ENCODE measurements at places on chromosomes 6 and 20.

- no peak for DNase-seq
These were observed 16.3 kb upstream of the ADGRG6 start for GRCh38 chr6:142285235-142286087.

DNA sequence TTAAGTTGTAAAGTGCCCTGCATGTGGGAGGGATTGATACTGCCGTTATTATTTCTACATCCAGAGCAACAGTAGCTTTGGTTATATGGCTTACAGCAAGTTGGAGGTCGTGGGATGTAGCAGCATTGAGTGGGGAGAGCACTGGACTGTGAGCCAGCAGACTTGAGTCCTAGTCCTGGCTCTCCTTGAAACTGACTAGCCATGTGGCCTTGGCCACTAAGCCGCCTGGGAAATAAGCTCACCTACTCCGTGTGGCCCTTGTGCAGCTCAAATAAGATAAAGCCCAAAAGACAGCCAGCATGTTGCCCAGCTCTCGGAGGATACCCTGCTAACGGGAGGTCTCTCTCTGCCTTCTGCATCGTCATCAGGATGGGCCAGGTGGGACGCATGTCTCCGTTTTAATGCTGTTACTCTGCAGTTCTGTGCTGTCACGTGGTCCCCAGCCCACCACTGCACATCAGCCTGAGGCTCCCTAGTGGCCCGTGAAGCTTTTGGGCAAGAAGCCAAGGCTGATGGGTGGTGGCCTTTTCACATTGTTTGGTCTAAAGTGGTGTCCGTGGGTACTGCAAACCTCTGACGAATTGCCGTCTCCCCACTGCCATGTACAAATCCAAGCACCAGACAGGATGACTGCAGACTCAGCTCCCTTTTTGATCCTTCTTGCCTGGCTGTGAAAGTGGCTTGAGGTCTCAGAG, 7.9 kb downstream of the EPB41L1 start:
- no peak for DNase-seq

DNA sequence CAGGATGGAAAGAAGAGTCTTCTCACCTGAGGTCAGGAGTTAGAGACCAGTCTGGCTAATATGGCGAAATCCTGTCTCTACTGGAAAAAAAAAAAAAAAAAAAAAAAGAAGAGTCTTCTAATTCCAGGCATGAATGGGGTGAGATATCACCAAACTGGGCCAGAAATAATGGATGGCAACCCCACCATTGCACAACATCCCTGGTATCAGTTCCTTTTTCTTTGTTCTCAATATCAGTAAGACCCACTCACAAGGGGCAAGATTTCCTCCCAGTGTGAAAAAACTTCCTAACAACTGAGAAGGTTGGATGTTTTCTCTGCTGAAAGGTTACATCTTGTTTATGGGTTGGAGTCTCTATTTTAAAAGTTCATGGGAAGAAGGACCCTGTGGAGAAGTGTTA, 23.6 kb upstream of the NR2E1 start:
- DNase-seq: no peak

- DNase-seq: no peak
These were observed 79.5 kb upstream of the PAK5 start for GRCh38 chr20:9918348-9918747.

GRCh38 chr20:23021951-23022350, 13.2 kb upstream of the SSTR4 start:
- DNase-seq: no peak

GRCh38 chr6:43717822-43718221, 30.2 kb upstream of the MRPS18A start:
- no peak for DNase-seq

- DNase-seq: no peak
These were observed 556 bp downstream of the NKX2-4 start for GRCh38 chr20:21396599-21397340.

- DNase-seq: no peak
These were observed 25.3 kb downstream of the MOCS1 start for GRCh38 chr6:39908838-39909583.

DNA sequence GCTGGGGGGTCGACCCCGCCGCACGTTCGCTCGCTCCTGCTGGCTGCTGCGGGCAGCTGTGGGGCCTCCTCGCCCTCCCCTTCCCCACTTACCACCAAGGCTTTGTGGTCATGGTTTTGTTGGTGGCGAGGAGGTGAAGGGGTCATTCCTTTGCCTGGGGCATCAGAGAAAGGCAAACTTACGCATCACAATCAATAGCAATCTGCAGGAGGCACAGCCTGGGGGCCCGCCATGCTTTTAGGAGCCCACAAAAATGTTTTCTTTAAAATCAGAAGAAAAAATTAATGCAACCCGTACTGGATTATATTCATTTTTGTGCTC, 137.0 kb downstream of the IMPG1 start:
- DNase-seq: no peak

GRCh38 chr6:17212546-17213371, 68.4 kb upstream of the RBM24 start:
- no peak for DNase-seq

DNA sequence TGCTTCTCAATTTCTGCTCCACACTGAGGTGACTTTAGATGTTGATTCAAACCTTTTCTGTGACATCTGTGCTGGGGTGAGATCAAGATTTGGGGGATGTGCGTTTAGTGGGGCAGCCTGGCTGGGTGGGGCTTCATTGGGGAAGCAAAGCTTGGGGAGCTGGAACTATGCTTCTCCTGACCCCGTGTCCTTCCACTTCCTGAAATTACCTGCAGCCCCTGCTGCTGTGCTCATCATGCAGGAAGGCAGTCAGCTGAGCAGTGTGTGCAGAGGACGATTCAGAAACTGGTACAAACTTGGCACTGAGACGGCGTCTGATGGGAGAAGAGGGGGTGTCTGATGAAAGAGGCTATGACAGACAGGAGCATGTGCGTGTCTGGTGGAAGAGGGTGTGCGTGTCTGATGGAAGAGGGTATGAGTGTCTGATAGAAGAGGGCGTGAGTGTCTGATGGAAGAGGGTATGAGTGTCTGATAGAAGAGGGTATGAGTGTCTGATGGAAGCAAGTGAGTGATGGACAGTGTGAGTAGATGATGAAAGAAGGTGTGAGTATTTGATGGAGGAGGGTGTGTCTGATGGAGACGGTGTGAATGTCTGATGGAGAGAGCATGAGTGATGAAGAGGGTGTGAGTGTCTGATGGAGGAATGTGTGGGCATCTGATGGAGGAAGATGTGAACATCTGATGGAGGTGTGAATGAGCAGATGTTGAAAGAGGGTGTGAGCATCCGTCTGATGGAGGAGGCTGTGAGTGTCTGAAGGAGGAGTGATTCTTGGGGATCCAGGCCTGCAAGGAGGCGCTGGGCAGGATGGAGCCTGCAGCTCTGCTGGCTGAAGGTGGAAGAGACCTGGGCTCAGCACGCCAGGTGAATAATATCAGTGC, 103.4 kb downstream of the SYCP2 start:
- no peak for DNase-seq

- no peak for DNase-seq
These were observed 2.0 kb downstream of the TMEM181 start for GRCh38 chr6:158561938-158562337.

DNA sequence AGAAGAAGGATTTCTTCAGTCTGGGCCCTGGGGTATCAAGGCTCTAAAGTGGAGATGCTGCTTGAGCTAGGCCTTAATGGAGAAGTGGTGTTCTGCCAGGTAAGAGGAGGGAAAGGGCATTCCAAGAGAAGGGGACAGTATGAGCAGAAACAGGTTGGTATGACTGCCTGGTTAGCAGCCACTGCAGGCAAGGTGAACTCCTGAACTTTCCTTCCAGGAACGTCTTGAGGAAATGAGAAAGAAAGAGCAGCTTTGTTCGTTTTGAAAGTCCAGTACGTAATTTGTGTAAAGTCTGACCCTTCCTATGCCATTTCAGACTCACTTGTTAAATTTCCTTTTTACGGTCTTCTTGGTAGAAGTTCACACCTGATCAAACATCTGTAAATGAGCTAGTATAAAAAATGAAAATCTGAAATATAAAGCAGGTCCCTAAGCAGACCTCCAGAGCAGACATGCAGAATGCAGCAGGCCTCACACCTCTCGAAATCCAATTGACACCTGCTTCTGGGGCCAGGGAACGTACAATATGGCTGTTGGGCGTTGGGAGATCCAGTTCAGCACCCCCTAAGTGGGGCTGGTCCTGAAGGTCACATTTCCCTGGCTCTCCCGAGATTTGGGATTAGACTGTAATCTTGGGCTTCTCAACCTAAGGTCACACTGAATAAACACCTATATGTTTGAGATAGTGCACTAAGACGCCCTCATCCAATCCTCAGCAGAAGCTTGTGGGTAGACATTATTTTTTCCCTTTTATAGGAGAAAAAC, 33.6 kb downstream of the MYLK4 start:
- no peak for DNase-seq

- no peak for DNase-seq
These were observed 46.0 kb upstream of the SRF start for GRCh38 chr6:43125119-43125518.

GRCh38 chr6:1860756-1861348, 251.1 kb downstream of the FOXC1 start:
- DNase-seq: no peak

DNA sequence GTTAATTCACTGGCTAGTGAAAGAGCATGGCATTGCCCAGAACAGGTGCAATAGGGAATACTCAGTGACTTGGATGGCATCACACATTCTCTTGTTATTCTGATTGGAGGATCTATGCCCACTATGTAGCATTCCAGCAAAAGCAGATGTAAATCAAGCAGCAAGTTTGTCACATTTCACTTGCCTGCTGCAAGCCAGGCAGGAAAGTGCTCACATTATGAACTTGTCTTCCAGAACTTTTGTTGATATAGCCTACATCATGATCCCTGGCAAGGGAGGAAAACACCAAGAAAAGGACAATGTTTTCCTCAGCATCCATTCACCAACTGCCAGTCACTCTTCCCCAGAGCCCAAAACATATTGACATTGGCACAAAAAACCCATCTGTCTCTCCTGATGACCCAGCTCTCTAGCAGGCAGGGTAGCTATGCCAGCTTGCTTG, 77.8 kb downstream of the ARHGAP18 start:
- no peak for DNase-seq

DNA sequence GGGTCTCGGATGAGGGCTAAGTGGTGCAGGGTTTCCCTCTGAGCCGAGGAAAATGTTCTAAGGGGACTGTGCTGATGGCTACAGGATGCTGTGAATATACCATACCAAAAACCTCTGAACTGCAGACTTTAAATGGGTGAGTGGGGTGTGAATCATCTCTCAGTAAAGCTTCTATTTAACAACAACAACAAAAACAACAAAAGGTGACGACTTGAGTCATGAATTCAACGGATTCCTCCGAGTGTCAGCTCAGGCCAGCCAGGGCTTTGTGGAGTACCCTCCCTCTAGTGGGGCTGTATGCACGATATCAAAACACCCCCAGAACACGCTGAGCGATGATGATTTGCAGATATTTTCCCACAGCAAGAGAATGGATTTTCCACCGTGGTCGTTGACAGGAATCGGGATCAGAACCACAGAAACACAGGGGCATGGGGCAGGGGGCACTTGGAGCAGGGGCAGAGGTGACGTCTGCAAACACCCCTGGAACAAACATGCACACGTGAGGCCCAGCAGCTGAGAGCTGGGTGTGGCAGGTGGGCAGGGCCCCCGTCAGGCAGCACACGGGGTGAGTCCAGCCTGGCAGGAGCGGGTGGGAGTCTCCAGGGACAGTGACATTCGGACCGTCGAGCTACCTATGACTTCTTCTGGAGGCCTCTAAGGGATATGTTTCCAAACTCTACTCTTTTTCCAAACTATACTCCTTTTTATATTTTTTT, 38.6 kb downstream of the SLC2A4RG start:
- DNase-seq: no peak

GRCh38 chr20:16714751-16715150, 15.1 kb upstream of the SNRPB2 start:
- no peak for DNase-seq

DNA sequence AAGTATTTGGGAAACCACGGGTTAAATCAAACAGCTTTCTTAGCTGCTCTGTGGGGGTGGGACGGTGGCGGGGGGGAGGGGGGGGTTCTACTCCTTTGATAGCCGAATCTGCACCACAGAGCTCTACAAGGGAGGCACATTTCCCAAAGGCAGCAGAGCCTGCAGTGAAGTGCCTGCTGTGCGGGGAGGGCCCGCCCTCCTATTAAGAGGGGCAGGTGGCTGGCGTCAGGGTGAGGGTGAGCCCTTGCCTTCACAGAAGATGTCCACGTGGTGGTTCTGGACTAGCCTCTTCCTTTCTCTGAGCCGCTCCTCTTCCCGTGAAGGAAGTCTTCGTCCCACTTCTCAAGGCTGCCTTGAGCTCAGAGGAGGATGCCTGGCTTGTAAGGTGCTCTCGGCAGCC, 174.9 kb upstream of the THBS2 start:
- no peak for DNase-seq

DNA sequence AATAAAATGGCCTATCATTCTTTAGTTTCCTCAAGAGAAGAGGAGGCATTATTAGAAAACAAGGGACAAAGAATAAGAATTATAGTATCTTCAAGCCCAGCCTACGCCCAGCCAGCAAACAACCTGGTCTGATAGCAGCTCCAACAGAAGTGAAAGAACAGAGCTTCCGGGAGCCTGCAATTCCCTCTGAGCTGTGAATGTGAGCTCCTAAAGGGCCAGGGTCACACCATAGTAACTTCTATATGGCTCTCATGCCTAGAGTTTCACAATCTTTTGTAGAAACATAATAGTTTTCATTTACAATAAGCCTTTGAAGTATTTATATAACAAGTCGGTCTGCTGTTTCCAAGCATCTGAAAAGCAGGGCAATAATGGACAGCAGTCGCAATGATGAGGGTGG, 116.5 kb downstream of the SMLR1 start:
- no peak for DNase-seq

GRCh38 chr20:14612391-14612790, 275.0 kb upstream of the FLRT3 start:
- DNase-seq: no peak

GRCh38 chr6:21533678-21534077, 59.9 kb upstream of the SOX4 start:
- no peak for DNase-seq

- no peak for DNase-seq
These were observed 162.4 kb upstream of the AGPAT4 start for GRCh38 chr6:161436106-161436876.

DNA sequence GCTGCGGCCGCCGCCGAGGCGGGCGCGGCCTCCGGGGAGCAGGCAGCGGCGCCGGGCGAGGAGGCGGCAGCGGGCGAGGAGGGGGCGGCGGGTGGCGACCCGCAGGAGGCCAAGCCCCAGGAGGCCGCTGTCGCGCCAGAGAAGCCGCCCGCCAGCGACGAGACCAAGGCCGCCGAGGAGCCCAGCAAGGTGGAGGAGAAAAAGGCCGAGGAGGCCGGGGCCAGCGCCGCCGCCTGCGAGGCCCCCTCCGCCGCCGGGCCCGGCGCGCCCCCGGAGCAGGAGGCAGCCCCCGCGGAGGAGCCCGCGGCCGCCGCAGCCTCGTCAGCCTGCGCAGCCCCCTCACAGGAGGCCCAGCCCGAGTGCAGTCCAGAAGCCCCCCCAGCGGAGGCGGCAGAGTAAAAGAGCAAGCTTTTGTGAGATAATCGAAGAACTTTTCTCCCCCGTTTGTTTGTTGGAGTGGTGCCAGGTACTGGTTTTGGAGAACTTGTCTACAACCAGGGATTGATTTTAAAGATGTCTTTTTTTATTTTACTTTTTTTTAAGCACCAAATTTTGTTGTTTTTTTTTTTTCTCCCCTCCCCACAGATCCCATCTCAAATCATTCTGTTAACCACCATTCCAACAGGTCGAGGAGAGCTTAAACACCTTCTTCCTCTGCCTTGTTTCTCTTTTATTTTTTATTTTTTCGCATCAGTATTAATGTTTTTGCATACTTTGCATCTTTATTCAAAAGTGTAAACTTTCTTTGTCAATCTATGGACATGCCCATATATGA, 3.2 kb downstream of the MARCKS start:
- DNase-seq: no peak

All from stimulated activated CD8-positive, alpha-beta memory T cell treated with anti-CD3 and anti-CD28 coated beads, Interleukin-2, amount 100 ng/mL, for 1 hour (primary cell).